Muscle of arm (tissue), 14 donors: ENCODE measurements at places on chromosomes 2 and 18.

- DNase-seq = no peak
Observed at GRCh38 chr2:99753505-99753904, 263.7 kb upstream of the REV1 start.

DNA sequence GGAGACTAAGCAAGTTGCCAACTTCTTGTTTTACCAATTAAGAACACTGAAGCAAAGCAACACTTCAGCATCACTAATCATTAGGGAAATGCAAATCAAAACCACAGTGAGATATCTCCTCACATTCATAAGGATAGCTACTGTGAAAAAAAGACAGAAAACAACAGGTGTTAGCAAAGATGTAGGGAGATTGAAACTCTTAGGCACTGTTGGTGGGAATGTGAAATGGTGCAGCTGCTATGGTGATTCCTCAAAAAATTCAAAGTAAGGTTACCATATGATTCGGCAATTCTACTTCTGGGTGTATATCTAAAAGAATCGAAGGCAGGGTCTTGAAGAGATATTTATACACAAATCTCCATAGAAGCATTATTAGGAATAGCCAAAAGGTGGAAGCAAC lies 8.6 kb upstream of the PRKD3 start:
- no peak for DNase-seq

DNA sequence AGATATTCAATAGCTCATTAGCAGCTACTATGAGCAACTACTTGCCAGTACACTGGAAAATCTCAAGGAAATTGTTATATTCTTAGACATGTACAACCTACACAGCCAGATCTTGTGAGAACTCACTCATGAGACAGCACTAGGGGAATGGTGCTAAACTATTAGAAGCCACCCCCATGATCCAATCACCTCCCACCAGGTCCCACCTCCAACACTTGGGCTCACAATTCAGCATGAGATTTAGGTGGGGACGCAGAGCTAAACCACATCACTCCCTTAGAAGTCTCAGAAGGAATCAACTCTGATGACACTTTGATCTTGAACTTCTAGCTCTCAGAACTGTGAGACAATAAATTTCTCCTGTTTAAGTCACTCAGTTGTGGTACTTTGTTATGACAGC lies 418.3 kb upstream of the SPHKAP start:
- DNase-seq = no peak

GRCh38 chr2:162556996-162557395 lies 213.1 kb downstream of the GCA start:
- no peak for DNase-seq

DNA sequence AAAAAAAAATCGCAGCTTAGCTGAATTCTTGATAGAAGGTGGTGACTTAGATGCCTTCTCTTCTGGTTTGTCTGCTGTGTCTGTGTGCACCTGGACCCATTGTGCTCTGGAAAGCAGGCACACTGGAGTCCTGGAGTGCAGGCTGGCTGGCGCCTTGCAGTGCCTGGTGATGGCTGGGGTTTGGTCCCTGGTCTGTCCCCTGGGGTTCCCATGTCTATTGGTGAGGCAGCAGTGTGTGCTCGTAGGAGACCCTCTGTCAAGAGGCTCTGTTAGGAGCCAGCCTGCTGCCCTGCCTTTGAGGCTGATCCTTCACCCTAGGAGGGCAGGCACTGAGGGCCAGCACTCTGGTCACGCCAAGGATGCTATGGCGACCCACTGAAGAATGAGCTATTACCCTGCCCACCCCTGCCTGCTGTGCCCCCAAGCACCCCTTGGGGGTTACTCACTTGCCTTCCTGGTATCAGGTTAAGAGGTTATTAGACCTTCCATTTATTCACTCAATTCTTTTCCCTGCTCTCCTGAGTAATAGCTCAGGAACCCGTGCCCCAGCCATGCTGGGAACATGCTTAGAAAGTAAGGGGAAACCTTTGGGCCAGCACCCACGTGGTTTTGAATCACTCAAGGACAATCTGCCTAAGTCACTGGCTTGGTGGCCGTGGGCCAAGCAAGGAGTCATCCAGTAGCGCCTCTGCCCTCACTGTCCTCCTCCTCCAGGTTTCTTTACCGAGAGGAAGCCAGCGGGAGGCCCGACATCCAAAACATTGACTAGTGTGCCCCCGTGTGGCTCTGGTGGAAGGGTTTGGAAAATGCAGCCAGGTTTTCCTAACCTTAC lies 284.5 kb downstream of the PRKCE start:
- peak; percentile 85 for DNase-seq
